Karpas-422 (cell line): ENCODE measurements at places on chromosomes 13 and 19.

GRCh38 chr13:70090036-70090723 lies 17.4 kb upstream of the ATXN8OS start:
- DNase-seq, result no peak

DNA sequence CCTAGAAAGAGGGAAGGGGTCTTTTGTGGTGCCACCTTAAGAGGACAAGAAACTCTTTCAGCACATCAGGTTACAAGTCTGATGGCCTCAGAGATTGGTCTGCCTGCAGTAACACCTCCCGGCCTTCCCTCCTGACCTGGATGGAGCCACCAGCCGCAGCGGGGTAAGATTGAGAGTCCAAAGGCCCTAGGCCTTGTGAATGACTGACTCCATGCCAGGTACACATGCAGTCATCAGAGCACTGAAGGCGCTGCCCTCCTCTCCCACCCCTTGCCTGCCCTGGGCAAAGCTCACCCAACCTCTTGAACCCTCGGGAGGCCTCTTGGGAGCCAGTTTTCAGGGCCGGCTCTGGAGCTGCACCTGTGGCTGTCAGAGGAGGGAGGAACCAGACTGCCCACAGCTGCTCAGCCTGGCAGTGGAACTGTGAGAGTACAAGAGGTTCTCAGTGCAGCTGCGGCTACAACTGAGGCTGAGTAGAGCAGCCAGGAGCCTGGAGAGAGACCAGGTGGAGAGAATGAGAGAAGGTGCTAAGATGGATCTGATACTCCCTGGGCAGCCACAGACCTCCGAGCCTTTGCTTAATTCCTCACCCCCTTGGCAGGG lies 23.8 kb upstream of the C13orf42 start:
- DNase-seq, result no peak

DNA sequence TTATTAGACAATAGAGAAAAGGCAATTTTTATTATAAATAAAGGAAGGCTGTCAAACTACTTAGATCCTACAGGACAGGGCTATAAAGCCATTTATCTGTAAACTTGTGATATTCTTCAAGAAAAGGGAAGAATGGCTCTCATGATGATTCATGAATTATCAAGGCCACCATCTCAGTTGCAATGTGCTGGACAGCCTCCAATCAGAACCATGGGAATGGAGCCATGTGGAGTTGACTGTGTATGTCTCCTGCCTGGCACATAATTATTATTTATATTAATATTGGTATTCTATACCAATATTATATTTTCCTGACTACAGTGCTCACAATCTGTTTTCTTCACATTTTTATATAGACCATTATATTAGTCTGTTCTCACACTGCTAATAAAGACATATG lies 560.5 kb upstream of the MIR17HG start:
- DNase-seq, result no peak

GRCh38 chr13:100789968-100790367 lies 115.4 kb upstream of the TMTC4 start:
- DNase-seq, result no peak

GRCh38 chr19:16897856-16898161 lies 9.0 kb downstream of the F2RL3 start:
- DNase-seq, result no peak

- DNase-seq, result peak; percentile 76
Measured at GRCh38 chr19:39413272-39413910, 922 bp downstream of the PLEKHG2 start.

DNA sequence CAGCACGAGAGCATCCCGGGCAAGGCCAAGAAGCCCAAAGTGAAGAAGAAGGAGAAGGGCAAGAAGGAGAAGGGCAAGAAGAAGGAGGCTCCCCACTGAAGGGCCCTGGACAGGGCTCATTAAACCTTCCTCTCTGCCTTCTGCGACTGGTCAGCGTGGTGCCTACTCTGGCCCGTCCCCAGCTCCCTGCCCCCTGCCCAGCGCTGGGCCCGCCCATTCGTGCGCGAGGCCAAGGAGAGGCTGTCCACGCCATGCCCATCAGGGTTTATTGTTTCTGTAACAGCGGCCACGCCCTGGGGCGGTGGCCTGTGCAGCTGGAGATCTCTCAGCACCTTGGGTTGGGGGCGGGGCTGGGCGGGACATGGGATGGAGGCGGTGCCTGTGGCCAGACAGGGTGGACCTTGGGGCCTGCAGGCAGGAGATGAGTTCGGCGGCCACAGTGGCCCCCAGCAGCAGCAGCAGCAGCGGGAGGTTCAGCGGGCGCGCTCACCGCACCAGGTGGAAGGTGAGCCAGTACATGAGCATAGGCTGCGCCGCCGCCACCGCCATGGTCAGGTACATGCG lies 897 bp downstream of the C19orf33 start:
- no peak for DNase-seq

GRCh38 chr13:74005320-74006157 lies 128.7 kb downstream of the KLF12 start:
- no peak for DNase-seq

GRCh38 chr13:40438999-40439797 lies 227.2 kb downstream of the FOXO1 start:
- DNase-seq, result no peak

DNA sequence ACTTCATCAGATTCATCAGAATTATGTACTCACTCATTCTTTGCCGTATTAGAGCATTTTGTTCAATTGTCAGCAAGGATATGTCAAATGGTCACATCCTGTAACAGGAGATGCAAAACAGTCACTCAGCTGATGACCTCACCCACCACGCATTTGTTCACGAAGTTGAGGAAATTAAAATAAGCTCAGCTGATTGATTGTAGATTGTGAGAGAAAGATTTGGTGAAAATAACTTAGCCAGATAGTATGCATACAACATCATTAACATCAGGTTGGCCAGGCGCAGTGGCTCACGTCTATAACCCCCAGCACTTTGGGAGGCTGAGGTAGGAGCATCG lies 22.6 kb upstream of the CDC16 start:
- no peak for DNase-seq

DNA sequence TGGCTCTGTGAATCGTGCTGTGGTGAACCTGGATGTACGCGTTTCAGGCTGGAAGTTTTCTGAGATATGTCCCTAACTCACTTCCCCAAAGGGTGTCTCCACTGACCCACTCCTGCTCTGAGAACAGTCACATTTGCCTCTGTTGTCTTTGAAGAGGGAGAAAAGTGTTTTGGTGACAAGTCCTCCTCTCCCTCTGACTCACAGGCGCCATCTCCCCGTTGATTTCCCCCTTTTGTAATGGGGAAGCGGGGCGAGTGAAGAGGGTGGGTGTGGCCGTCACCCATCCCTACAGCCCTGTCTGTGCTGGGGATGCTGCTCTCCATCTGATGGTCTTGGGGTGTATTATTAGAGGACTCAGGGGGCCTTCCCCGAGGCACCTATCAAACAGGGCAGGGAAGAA lies 9.6 kb downstream of the APC2 start:
- DNase-seq, result no peak

- no peak for DNase-seq
Measured at GRCh38 chr19:35211545-35212230, 16.9 kb downstream of the FAM187B start.

DNA sequence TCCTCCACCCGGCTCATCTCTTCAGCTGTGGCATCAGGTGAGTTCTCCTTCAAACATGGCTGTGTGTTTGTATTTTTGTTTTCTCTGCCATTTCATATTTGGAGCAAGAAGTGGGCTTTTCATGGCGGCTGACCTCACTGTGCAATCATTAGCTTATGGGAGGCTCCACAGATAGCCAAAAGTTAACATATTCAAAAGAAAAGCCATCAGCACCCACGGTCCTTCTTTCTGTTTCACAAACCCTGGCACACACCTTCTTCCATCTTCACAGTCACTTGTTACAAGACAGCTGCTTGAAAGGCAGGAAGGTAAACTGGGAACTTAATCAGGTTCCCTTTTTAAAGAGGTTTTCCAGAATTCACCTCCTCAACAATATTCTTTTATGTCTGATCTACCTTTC lies 69.3 kb upstream of the ATP12A start:
- no peak for DNase-seq

GRCh38 chr19:48796298-48797083 lies 14.3 kb downstream of the BCAT2 start:
- no peak for DNase-seq

GRCh38 chr19:16886305-16886880 lies 2.4 kb upstream of the F2RL3 start:
- DNase-seq, result no peak

DNA sequence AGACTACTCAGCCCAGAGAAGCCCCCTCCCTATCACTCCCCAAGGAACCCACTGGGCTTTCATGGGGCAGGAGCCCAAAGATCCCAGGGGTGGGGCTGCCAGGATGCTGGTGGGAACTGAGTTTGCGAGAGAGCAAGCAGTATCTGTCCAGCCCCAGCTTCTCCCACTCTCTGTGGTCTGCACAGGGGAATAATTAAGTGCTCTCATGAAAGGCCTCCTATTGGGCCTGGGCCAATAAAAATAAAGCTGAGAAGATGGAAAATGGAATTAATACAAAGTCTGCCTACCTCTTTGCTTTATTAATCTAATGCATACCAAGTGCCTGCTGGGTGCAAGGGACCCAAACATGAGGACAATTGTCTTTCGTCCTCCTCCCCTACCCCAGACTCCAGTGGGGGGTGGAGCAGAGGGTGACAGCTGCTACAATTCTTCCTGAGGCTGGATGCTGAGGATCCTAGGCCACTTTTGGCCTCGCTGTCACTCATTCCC lies 5.4 kb downstream of the DDX39A start:
- no peak for DNase-seq

- no peak for DNase-seq
Measured at GRCh38 chr19:51430221-51430620, 12.8 kb upstream of the SIGLEC10 start.

DNA sequence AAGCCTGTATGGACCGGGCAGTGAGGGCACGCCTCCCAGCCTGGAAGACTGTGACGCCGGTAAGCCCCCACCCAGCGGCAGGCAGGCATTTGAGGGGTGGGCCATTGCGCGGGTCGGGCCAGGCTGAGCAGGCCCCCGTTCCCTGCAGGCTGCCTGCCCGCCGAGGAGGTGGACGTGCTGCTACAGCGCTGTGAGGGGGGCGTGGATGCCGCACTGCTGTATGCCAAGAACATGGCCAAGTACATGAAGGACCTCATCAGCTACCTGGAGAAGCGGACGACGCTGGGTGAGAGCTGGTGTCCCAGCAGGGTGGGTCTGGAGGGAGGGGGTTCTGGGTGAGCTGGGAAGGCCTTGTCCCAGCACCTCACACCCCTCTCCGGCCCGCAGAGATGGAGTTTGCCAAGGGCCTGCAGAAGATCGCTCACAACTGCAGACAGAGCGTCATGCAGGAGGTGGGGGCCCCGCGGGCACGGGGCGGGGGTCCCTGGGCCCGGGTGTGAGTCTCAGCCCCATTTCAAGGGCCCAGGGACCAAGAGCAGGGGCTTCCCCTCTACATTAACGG lies 7.1 kb downstream of the ARHGAP45 start:
- no peak for DNase-seq

- DNase-seq, result peak; percentile 48
Measured at GRCh38 chr19:2561895-2562294, 86.0 kb downstream of the GADD45B start.

DNA sequence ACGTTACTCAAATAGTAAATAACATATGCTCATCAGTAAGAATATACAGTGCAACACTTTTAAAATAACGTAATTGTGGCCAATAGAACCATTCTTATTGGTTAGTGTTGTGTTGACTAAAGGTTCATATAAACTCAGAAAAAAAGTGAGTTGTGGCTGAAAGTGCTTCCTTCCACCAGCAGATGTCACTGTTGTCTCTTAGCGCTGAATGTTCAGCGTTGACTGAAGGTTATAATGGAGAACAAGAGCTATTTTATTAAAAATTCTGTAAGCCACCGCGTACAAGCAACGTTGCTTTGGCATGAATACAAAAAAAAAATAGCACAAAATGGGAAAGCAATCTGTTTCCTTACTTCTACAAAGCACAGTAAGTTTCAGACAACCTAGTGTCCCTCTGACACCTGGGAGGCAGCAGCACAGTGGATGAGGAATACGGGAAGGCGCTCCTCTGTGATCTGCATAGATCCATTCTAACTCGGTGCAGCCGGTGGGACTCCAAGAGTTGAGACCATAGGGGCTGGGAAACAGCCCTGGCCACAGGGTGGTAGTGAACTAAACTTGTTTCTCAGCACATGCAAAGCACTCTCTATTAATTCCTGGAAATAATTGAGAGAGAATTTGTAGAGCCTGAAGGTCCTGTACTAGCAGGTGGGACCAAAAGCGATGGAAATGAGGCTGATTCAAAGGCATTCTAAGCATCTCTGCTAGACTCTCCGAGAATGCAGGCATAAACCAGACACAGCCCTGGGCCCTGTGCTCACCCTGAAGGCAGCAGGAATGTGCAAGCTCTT lies 23.9 kb upstream of the OXGR1 start:
- peak; percentile 76 for DNase-seq

DNA sequence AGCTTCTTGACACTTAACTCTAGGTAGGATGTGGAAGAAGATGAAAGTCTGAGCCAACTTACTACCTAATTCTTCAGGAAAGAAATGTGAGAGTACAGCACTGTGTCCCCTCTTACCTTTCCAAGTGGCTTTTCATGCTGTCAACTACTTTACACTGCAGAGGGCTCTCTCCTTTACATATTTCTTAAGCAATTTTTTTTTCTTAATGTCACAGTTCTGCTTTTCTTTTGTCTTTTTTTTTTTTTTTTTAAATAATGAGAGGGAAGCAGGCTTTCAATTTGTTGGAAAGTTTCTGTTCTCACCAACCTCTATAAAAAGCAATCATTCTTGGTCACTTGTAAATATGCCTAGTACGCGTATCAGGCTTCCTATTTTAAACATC lies 212.7 kb upstream of the MIR17HG start:
- no peak for DNase-seq

DNA sequence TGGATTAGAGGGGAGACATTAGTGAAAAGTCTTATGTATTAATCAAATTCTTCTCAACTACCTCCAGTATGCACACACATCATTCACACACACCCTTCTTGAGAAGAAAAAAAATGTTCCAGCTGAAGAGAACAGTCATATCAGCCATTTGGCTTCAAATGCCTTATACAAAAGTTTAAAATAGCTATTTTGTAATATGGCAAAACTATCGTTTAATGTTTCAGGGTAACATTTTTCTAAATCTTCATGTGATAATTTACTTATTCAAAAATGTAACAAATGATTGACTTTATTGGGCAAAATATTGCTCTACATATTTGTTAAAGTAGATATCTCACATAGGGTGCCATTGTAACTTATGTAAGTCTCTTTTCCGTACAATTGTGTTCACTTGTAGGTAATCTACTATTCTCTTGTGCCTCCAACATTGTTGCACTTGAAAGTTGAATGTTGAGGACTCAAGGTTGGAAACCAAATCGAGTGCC lies 13.6 kb downstream of the ZIC2 start:
- no peak for DNase-seq
